SHP77 treated with DMSO at 0.1 percent for 48 hours (cell line): ENCODE measurements at places on chromosomes 5 and 9.

DNA sequence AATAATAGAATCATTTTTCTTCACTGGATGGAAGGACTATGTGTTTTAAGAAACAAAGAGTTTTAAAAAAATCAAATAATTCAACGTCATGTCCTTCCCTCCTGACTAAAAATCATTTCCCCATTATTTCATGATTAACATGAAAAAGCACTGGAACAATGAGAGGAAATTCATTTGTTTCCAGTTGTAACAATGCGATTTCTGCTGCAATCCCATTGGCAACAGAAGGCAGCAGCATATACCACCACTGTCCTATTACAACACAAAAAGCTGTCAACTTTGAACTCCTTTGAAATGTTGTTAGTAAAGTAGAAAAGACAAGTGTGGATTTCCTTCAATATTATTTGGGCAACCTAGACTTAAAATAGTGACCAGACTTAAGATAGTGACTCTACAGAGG is 3.1 kb downstream of the C5orf63 start:
- no peak for DNase-seq

- no peak for DNase-seq
These were observed 24.6 kb downstream of the APC start for GRCh38 chr5:112762113-112762810.

DNA sequence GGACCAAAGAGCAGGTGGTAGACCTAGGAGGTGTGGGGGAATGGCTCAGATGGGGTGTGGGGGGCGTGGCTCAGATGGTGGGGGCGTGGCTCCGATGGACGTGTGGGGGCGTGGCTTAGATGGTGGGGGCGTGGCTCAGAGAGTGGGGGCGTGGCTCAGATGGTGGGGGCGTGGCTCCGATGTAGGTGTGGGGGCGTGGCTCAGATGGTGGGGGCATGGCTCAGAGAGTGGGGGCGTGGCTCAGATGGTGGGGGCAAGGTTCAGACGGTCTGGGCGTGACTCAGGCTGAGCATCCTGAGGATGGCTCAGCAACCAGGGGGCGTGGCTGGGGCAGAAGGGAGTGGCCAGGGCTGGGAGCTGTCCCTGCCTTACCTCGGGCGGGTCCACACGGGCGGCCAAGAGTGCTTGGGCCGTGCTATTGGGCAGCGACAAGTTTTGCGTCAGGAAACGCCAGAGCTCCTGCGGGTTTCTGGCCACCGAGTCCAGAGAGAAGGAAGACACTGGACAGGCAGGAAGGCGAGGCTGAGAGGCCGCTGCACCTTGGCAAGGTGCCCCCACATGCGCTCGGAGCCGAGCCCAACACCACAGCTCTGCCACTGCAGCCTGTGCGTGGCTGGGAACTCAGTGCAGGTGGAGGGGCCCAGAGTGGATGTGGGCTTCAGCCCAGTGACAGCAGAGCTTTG is 5.9 kb downstream of the ABCA2 start:
- no peak for DNase-seq

DNA sequence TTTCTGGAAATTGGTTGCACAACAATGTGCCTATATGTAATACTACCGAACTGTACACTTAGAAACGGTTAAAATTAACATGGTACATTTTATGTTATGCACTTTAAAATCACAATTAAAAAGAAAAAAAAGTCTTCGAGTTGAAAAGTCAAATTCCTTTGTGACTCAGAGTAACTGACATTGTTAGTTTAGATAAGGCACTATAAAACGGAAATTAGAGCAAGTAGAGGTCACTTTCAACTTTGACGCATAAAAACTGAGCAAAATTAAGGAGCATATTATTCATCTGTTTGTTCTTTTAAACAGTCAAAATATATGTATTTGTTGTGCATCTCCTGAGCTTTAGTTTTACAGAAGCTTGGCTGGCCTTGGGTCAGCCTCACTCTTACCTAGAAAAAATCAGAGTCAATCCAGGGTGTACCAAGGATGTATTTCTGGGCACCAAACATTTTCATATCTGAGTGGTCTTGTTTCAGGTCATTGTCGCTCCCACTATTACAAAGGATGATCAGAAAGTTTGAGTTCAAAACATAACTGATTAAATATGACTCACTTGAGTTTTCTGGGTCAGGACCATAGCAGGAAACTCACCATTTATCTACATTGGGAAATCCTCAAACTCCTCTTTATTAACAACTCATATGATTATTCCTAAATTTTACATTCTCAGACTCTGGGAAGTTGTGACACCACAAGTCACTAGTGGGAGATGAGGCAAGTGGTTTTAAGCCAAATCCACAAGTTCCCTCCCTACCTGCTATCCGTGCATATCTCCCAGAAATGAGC is 160.6 kb downstream of the CCDC192 start:
- no peak for DNase-seq

- peak; percentile 10 for DNase-seq
These were observed 323.9 kb downstream of the TMEM161B start for GRCh38 chr5:87944553-87945285.

DNA sequence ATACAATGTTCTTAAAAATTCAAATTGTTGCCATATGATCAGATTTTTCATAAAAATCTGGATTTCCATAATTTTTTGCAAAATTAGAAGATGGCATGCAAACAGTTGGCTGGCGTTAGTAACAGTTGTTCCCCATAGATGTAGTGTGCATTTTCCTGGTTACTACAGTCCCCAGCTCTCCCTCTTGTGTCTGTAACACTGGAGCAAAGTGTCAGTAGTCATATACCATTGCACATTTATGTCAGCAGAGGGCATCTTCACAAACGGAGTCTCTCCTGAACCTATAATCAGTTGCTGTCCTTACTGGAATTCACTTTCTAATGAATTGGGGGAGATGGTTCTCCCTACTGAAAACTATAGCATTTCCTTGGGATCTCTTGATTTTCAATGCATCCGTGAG is 44.7 kb upstream of the DMAC1 start:
- no peak for DNase-seq

DNA sequence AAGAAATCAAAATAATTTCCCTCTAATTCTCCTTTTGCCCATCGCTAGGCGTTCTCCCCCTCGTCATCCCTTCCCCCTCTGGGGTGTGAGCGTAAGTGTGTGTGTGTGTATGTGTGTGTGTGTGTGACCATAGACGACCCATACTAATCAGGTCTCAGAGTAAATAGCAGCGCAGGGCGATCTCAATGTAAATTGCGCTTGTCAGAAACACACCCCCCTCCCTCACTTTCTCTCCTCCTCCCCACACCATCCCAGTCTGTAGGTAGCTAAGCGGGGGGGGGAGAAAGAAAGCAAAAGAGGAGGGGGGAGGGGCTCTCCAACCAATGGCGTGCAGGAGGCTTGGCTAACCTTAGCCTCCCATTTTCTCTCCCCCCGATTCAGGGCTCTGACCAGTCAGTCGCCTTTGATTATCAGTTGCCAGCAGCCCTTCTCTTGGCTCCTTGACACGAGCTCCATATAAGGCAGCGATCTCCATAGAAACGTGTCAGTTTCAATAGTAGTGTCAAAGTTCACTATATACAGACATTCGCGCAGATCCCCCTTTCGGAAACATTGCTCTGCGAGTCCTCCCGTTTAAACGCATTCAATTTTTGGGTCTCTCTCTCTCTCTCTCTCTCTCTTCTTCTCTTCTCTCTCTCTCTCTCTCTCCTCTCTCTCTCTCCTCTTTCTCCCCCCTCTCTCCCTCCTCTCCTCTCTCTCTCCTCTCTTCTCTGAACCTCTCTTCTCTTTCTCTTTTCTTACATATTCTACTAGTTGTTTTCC is at the start of gene NR2F1:
Gene NR2F1 (plus strand): TSS at position 546 of the 762 bp plus-strand sequence. CDS start 1,802 bp downstream, outside the sequence.
- peak; percentile 97 for DNase-seq

DNA sequence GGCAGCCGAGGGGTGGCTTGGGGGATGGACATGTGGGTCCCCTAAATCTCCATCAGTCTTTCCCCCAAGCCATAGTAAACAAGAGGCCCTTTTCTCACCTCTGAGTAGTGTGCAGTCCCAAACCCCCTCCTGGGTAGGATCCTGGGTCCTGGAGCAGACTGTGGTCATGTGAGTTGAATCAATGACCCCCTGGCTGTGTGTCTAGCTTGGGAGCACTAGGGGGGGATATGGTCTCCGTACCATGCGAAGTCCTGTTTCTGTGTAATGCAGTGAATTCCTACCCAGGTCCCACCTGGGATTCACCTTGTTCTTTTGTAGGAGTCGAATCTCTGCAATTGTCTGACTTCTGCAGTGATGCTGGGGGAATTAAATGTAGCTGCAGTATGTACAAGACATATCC is 66.2 kb downstream of the FGF18 start:
- DNase-seq, result no peak

DNA sequence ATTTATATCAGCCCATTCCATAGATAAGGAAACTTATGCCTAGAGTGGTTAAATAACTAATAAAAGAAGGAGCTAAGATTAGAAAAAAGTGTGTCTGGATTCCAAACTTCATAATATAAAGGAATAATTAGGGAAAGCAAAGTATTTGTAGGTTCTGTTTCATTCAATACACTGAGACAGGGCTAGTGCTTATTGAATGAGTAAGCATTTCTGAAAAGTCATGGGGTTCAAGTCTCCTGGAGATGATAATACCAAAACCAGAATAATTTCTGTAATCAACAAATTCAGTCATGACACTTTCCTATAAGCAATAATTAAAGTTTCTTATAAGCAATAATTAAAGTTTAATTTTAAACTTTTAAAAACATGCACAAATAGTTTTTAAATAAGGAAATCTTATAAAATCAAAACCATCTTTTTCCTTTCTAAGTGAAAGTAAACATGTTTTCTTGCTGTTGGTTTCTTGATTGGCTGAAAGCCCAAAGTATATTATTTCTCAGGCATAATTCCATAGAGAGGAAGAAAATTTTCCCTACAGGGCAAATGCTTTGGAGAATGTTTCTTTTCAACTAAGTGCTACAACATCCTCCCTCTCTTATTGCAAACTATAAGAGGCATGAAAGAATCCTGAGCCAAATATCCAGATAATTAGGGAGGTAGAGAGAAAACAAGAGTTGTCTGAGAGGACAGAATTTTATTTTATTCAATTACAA is 510.2 kb downstream of the PRELID2 start:
- DNase-seq, result no peak

- no peak for DNase-seq
These were observed 9.1 kb downstream of the CHMP5 start for GRCh38 chr9:33273972-33274328.

- DNase-seq, result no peak
These were observed 7.8 kb upstream of the RUSC2 start for GRCh38 chr9:35482071-35482470.

DNA sequence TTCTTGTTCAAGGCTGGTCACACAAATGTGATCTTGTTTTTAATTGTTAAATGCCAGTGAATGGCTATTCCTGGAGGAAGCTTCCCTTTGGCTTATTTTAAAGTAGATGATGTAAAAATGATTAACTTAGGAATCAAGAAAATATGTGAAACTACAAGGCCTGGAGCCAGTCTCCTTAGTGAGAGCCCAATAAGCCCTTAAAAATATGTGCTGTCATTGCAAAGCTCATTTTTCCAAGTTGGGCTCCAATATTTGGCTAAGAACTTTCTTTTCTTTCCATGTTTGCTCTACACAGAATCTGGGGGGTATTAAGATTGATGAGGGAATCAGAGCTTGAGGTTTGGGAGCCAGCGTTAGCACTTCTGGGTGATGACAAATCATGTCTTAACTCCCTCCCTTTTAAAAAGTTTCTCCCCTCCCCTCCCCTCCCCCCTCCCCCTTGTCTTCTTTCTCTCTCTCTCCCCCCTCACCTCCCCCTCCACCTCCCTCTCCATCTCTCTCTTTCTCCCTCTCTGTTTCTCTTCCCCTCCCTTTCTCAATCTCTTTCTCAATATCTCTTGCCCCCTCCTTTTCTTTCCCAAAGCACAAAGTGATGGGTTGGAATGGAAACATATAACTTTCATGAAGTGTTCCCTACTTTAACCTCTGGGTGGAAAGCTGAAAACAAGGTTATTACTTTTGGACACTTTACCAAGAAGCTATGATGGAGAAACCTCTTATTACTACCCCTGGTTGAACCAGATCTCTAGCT is 86.0 kb downstream of the FBXL7 start:
- no peak for DNase-seq

DNA sequence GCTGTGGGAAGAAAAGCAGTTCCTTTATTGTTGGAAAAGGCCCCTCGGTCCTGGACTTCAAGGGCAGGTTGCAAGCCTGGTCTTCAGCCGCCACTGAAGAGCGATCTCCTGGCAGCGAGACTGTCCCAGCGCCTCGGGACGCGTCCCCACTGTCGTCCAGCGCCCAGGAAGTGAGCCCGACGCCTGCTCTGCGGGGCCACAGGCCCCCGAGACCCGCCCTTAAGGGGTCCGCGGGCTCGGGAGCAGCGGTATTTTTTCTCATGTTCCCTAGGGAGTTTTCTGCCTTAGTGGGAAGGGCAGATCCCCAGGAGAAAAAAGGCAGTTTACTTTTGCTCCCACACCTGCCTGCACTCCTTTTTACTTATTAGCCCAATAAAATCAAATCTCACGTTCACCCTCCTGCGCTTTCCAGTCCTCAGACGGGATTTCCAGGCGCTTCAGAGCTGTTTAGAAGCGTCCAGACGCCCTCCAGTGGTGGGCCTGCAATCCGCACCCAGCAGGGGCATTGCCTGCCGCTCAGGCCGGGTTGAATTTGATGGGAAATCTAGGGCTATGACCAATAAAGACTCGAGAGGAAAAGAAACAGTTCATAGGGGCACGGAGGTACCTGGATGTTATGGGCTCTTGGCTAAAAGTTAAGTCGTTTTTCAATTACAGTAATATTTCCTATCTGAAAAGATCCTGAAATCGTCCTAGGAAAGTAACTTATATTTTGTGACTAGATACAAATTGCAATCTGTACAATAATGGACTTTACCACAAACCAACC is 2.8 kb upstream of the EFNA5 start:
- peak; percentile 88 for DNase-seq

- DNase-seq, result no peak
These were observed 849.8 kb upstream of the CDH6 start for GRCh38 chr5:30343707-30344106.

- no peak for DNase-seq
These were observed 61.8 kb downstream of the CTSL start for GRCh38 chr9:87787735-87788134.
